Stimulated activated CD8-positive, alpha-beta memory T cell treated with anti-CD3 and anti-CD28 coated beads, Interleukin-4, amount 100 ng/mL, for 1 hour (primary cell): ENCODE measurements at places on chromosomes 7 and 10.

DNA sequence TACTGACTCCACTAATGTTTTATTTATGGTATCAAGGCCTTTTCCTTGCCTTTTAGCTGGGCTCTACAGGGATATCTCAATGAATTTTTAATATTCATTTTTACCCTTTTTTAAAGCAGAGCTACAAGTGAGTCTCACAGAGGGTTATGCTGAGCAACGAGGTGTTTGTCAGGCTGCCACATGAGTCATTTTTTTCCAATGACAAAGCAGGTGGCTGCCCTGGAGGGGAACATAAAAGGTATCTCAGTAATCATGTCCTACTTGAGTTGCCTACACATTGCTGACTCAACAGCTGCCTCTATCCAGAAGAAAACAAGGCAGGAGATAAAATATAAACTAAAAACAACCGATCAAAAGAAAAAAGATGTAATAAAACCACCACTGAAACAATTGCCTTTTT, 1004.9 kb upstream of the POT1 start:
- DNase-seq, result no peak

DNA sequence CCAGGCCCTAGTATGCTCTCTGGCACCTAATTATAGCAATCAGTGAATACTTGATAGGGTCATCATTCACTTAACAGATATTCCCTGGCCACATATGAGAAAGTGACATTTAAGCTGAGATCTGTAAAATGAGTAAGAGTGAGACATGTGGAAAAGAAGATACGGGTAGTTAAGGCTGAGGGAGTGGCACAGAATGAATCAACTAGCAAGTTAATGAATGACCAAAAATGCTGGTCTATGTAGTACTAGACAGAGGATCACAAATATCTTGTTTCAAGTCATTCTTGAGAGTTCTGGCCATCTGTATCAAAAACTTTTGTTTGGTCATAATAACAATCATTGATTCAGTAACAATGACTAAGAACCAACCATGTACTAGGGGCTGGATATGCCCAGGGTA, 954.9 kb downstream of the CNTNAP2 start:
- DNase-seq, result no peak

GRCh38 chr10:28492116-28492920, 40.6 kb upstream of the WAC start:
- DNase-seq, result no peak

DNA sequence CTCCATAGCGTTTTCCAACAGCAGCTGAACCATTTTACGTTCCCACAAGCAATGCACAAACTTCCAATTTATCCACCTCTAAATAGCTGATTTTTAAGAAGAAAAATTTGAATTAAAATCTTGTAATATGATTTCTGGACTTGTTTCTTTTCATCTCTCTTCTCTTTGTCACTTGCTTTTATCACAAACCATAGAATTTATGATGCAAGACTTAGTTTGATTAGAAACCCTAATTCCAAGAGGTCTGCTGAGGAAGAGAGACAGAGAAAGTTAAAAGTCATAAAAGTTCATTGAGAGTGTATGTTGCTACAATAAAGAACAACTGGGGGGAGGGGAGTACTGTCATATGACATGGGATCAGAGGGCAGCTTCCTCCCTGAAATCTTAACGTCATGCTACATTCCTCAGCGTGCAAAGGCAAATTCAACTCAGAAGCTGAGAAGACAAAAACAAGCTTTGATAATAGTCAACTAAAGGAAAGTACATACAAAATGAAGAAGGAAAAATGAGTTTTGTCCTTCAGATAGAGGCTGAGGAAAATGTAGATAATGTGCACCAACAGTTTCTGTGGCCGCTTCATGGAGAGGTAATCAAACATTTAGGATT, 18.4 kb upstream of the CUBN start:
- DNase-seq, result no peak
